ENCODE measurements at places on chromosomes 2 and 18. TPM values are rescaled to one million over a fixed set of nuclear protein-coding genes. Genes with fewer than 3 reads are reported as not detected.

The VIT gene
- not detected for polyA plus RNA-seq

DNA sequence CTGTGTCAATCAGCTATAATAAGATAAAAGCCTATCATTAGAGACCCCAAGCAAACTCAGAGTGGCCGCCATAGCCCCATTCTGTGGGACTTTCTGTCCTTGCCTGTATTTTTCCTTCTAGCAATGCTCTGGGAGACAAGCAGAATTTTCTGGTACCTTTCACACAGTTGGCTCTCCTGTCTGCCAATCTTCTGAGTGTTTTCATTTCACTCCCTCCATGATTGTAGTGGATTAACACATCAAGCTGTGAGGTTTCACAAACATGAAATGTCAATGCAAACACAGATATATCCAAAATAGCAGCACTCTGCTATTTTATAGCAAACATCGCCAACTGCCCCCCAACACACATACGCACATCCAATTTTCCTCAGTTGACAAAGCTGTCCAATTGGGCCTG is 64.9 kb downstream of the C1D start:
- no peak for DNase-seq
- peaks cover 51% of the 10 kb centered on the region for H3K27me3 ChIP-seq
- H3K36me3 ChIP-seq = no peaks in the 10 kb centered on the region
- H3K4me3 ChIP-seq = no peak overlapping the region
- no peaks in the 10 kb centered on the region for H3K4me1 ChIP-seq

DNA sequence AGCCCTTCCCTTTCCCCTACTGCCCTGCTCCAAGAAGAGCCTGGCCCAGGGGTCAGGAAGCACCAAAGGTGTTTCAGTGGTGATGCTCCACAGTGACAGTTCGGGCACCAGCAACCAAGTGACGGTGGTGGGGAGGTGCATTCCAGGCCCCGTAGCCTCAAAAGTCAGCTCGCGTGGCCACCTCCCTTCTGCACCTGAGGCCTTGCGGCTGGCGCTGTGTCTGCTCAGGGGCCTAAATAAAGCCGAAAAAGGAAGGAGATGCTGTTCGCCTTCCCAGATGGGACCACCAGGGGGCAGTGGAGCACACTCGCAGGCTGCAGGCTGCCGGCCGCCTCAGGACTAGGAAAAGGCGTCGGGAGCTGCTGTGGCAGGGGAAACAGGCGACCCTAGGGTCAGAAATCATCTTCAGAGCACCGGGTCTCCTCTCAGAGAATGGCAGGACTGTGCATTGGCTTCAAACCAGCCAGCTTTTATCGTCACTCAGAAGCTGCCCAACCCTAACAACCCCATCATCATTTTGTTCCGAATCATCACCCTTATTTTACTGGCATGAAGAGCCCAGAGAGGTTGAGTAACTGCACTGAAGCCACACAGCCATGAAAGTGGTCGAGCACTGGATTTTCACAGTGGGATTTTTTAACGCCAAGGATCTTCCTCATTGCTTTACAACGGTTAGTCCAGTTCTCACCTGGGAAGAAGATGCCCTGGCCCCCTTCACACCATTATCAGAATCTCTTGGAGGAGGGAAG is 213.0 kb upstream of the CELF4 start:
- H3K4me3 ChIP-seq = no peak overlapping the region
- no peaks in the 10 kb centered on the region for H3K36me3 ChIP-seq
- no peak overlapping the region for H3K27ac ChIP-seq
- no peaks in the 10 kb centered on the region for H3K27me3 ChIP-seq
- no peak for DNase-seq

DNA sequence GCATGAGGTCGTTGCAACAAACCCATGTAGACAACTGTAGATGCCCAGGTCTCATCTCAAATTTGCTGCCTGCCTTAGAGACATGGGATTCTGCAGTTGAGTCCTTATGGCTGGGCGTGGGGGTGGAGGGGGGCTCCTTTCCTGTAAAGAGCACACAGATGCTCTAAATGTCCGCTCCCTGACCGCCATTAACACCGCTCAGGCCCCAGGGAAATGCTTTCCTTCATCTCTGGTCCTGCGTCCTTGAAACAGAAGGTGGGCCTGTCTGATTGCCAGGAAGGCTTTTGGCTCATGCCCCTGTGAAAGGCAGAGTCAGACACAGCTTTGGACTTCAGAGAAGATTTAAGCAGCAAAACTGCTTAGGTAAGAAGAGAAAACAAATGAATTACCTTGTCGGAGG is 25.7 kb downstream of the GPR39 start:
- H3K4me3 ChIP-seq = no peak overlapping the region
- H3K4me1 ChIP-seq = no peaks in the 10 kb centered on the region
- H3K27ac ChIP-seq = no peak overlapping the region
- DNase-seq = no peak
- H3K36me3 ChIP-seq = no peaks in the 10 kb centered on the region
- no peaks in the 10 kb centered on the region for H3K27me3 ChIP-seq

DNA sequence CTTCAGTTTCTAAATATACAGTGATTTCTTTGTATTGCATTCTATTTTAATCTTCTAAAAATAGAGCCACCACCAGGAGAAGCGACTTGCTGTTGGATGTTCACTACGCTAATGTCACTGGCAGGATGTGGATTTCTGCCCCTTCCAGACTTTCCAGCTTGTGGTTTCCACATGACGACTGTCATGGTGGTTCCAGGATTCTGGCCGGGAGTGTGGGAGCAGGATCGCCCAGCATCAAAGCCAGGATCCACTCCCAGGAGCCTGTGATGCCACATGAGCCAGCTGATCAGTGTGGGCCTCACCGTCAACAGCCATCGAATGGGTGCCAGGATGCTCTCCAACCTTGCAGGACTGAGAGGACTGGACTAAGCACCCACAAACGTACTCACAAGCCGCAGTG is 148.8 kb downstream of the HDAC4 start:
- no peak for DNase-seq
- H3K27me3 ChIP-seq = peaks cover 68% of the 10 kb centered on the region
- H3K36me3 ChIP-seq = no peaks in the 10 kb centered on the region
- peaks cover 49% of the 10 kb centered on the region for H3K4me1 ChIP-seq
